ENCODE measurements at places on chromosomes 3 and 15.

DNA sequence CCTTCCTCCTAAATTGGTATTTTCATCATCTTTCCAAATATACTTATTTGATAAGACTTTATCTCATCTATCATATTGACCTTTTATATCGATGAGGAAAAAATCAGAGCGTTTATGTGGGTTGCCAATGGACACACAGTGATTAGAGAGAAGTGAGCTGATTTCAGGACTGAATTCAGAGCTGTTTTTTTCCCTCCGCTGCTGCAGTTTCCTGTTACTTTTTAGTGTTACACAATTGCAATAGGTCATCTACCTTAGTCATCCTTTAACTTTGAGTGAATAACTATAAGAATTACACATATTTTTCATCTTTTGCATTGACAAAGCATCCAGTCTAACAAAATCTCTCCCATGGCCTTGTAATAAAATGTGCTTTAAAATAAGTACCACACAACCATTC lies 266.3 kb upstream of the CNTN4 start:
- DNase-seq: no peak

DNA sequence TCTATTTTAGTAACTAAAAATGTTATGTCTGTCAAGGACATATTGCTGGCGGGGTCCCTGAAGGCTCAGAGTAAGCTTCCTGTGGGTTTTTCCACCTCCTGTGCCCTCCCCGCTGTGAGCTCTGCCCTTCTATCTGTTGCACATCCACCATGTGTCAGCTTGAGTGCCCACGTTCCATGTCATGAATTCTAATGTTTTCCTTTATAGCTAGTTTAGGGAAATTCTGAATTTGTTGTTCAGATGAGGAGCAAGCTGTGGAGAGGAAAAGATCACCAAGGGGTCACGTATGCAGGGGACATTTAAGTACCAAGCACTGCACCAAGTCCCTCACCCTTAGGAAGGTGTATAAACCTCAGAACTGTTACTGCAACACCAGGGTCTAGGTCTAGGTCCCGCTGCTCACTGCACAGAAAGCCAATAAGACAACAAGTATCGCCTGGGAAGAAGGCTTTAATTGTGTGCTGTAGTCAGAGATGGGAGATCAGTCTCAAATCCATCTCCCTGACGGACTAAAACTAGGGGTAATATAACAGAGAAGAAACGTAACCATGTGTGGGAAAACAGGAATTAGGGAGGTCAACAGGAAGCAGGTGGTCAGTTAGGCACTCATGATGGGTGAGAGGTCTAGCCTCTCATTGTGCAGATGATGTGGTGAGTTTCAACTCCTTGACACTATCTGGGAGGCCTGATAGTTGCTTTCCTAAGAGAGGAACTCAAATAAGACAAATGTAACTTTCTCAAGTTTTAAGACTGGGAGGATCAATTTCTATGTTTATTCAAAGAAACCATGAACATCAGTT lies 9.7 kb downstream of the GP9 start:
- no peak for DNase-seq

- peak; percentile 59 for DNase-seq
Observed at GRCh38 chr15:99593070-99593469, 27.3 kb downstream of the MEF2A start.

- no peak for DNase-seq
Observed at GRCh38 chr15:48966595-48967301, 3.0 kb upstream of the SHC4 start.

DNA sequence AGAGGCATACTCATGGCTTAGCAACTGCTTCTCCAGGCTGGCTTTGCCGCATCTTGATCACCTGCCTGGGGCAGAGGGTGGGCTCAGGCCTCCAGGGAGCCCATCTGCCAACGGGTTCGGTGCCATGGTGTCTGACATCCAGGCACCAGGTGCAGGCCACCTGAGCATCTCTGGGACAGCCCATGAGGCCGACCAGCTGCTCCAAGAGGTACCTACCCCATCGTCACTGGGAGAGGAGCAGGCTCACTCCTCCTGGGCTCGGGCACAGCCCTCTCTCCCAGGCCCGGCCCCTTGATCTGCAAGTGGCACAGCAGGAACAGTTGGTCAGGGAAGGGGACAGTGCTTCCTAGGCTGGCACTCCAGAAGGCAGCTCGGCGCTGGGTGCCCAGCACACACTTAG lies 21.9 kb downstream of the TPRA1 start:
- no peak for DNase-seq

DNA sequence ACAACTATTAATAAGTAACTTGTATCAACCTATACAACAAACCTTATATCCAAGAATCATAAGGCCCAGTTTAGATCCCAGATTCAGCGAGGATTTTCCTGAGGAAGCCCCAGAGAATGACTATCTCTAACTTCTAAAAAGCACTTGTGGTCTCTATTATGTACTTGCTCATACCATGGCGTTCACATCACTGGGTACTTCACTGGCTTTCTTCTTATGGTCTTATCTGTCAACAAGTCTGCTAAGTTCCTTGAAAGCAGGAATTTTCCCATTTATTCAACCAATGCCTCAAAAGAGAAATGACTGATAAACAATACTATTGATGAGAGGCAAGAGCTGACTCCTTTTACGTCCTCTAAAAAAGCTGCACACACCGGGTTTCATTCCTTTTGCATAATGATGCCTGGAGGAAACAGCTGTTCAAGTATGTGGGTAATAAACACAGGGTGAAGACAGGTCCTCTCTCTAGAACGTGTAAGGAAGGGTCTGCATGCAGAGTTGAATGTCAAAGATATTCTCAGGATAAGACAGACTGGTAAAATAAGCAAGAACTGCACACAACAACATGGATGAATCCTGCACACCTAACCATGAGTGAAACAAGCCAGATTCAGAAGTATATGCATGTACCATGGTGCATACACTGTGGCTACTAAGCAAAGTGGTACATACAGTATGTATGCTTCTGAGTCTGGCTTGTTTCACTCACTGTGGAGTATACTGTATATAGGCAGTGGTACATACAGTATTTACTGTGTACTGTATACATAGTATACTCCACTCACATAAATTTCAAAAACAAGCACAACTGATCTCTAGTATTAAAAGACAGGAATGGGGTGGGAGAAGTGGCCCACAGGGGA lies 408.7 kb downstream of the SHQ1 start:
- DNase-seq: no peak

- no peak for DNase-seq
Observed at GRCh38 chr15:77470235-77470634, 49.5 kb downstream of the HMG20A start.
